Immature natural killer cell (primary cell): ENCODE measurements at places on chromosomes 6 and 20. TPM values are rescaled to one million over a fixed set of nuclear protein-coding genes. Genes with fewer than 3 reads are reported as not detected.

DNA sequence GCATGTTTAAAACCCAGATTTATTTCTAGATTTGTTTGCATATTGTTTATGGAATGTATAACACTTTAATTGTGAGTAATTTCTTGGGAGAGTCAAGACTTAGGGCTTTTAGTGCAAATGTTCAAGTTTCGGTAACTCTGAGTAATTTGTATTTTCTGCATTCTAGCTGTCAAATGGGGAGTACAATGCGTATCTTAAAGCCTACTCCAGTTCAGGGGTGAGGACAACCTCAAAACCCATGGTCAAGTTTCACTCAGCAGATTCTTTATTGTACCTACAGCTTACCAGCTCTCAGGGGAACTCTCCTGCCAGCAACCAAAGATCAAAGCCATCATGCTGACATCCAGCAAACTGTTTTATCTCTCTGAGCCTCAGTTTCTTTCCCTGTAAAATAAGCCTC lies 458.6 kb upstream of the JARID2 start:
- no peak for DNase-seq

DNA sequence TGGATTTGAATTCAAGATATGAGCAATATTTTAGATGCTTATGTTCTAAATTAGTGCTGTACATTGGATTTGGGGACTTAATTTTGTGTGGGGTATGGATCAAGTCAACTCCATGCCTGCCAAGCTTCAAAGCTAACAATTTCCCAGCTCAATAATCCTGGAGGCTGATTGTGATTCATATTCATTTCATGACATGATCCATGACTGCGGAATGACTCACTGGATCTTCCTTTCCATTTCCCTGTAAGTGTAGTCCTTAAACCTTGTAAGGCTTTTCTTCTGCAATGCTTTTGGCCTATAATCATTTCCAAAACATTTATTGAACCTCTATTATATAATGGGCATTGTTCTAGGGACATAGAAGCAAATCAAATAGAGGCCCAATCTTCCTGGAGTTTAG lies 44.7 kb upstream of the CCN2 start:
- DNase-seq = no peak

DNA sequence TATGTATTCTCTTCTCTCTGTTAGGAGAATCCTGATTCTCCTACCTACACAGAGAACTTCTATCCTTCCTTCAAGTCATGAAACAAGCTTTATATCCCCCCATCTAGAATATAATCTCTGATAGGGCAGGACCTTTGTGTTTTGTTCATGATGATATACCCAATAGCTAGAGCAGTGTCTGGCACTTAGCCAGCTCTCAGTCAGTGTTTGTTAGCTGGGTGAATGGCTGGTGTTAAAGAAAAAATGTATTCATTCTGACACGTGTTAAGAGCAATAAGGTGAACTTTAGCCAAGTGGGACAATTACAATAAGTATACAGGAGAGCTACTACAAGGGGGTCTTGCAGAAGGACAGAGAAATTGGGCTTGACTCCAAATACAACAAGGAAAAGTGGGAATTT lies 34.3 kb upstream of the TNFRSF21 start:
- no peak for DNase-seq

GRCh38 chr6:3379482-3380060 lies 77.3 kb downstream of the SLC22A23 start:
- DNase-seq = no peak

DNA sequence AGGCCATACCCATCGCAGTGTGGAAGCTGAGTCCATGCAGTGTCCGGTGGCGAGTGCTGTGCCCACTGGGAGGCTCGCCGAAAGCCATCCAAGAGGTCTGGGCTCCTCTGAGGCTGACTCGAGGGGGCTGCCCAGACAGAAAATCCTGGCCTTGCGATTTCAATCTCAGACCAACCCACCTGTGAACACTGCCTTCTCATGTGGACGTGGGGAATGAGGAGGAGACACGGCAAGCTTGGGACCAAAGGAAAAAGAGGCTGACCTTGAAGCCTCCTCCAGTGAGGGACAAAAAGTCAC lies 157.2 kb upstream of the AFDN start:
- no peak for DNase-seq

DNA sequence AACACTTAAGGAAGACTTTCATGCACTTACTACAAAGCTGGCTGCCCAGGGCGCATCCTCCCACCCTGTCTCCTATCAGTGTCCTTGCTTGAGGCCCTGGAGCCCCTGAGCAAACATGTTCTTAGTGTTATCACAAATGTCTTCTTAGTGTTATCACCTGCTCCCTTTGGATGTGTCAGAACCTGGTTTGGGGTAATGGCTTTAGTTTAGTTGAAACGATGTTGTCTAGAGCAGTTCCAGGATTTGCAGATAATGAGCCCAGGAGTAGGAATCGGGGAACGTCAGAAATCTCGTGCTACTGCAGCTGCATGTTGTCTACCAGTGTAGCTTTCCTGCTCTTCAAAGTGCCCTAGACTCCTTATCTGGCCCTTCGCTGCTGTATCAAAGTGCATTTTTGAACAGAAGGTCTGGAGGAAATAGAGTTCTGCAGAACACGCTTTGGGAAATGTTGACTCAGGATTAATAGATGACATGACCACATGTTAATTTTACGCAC lies 69.6 kb downstream of the PHACTR2 start:
- DNase-seq = no peak

- no peak for DNase-seq
Measured at GRCh38 chr6:75386050-75386770, 101.6 kb upstream of the TMEM30A start.

GRCh38 chr6:91196729-91197128 lies 609.9 kb upstream of the MAP3K7 start:
- DNase-seq = no peak

- no peak for DNase-seq
Measured at GRCh38 chr6:81309811-81310210, 442.7 kb downstream of the TENT5A start.

- no peak for DNase-seq
Measured at GRCh38 chr6:140586426-140587061, 1212.1 kb upstream of the CITED2 start.

Gene CPXM1
- not detected for polyA plus RNA-seq

DNA sequence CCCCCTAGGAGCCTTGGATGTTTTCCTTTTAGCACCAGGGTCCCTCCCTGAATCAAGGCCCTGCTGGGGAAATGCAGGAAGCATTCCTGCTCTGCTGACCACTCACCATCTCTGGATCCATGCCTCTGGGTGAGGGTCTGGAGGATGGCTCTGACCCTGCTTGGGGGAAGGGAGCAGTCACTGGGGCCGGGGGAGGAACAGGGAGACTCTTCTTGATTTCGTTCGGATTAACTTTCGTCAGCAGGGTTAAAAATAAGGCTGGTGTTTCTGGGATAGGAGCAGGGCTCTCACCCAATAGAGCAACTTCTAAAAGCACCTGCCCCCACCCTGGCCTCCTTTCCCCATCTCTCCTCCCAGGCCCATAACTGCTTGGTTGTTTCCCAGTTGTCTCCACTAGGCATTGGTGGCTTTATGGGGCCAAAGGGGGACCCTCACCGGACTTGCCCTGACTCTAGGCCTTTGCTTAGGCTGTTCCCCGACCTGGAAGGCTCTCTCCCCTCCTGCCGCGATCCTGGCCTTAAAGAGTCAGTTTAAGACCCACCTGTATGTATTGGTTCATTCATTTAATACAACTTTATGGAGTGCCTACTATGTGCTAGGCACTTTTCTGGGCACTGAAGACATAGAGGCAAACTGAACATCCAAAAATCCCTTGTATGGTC lies 63.0 kb downstream of the JPH2 start:
- DNase-seq = no peak
